ENCODE measurements at places on chromosomes 1 and 21. TPM values are rescaled to one million over a fixed set of nuclear protein-coding genes. Genes with fewer than 3 reads are reported as not detected.

DNA sequence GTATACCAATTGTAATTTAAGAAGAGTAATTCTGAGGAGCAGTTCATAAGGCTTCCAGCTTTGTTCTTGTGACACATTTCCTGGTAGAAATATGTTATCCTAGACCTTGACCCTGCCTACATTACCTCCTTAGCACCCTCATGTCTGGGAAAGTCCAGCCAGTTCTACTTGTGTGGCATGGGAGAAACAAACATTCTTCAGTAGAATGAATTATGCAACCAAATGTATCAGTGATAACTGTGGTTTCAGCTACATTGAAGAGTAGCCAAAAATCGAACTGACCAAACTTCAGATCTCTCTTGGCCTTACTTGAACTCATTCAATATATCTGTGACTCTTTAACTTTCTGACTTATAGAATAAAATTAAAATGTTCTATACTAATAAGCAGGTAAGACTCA, 308.1 kb upstream of the LYPLAL1 start:
- DNase-seq, result no peak

- DNase-seq, result no peak
These were observed 124.7 kb upstream of the C1orf174 start for GRCh38 chr1:4024811-4025210.

Gene TTC39A
- 2.3 TPM for total RNA-seq

GRCh38 chr21:22468893-22469292, 1470.7 kb downstream of the NCAM2 start:
- DNase-seq, result no peak

GRCh38 chr1:94105957-94106529, 14.9 kb downstream of the ABCA4 start:
- DNase-seq, result no peak

DNA sequence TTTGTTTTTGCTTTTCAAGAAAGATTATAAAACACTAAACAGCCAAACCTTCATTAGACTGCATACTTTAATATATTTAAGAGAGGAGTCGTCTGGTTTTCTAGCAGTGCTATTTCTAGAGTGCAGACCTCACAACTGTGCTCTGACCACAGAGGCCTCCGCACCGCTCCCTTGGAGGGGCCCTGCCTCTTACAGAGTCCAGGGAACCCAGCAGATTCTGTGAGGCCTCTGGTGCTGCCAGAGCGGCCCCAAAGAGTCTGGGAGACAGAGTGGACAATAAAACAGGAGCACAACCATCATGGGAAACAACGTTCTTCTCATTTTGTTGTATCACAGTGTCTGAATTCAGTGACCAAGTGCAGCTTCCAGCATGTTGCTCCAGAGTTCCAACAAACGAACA, 5.8 kb downstream of the ATP5PO start:
- DNase-seq, result no peak

Gene ZNF648
- not detected for total RNA-seq

GRCh38 chr1:18641005-18641941, 10.6 kb downstream of the PAX7 start:
- no peak for DNase-seq

- DNase-seq, result no peak
These were observed 41.2 kb downstream of the GJA5 start for GRCh38 chr1:147719029-147719698.

DNA sequence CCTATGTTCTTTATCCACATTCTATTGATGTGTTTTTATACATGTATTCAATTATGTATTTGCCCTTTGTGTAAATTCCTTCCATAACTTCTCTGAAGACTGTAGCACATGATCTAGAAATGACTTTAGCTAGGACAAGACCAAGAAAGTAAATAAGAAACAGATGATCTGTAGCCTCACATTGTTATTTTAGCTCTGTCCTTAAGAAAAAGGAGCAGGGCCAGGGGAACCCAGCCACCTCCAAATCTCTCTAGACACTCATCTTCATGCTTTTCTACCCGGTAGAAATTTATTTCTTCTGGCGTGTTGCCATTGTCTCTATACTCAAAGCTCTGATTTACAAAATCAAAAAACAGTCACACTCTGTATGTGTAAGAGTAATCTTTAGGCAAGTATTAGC, 27.1 kb downstream of the CDC7 start:
- no peak for DNase-seq

Gene TFAP2E
- total RNA-seq, result 0.40 TPM

DNA sequence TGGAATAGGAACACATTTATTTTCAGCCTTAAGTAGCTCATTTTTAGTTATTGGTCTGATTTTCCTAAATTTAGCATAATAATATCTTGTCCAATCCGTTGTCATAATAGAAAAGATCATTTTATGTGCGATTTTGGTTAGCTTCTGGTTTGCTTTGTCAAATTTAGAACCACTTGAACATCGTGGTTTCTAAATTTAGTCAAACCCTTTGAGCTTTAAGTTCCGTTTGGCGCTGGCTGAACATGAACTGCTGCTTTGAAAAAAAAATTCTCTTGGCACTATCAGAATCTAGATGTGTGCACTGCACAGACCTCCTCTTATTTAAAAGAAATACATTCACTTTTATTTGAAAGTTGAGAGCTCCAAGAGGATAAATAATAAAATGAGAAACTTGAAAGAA, 370.6 kb downstream of the PTPRC start:
- DNase-seq, result no peak

Gene KIAA0319L
- 30.2 TPM for total RNA-seq

Gene AKR1A1
- 95.1 TPM for total RNA-seq

Gene RGS16
- total RNA-seq, result 25.1 TPM

DNA sequence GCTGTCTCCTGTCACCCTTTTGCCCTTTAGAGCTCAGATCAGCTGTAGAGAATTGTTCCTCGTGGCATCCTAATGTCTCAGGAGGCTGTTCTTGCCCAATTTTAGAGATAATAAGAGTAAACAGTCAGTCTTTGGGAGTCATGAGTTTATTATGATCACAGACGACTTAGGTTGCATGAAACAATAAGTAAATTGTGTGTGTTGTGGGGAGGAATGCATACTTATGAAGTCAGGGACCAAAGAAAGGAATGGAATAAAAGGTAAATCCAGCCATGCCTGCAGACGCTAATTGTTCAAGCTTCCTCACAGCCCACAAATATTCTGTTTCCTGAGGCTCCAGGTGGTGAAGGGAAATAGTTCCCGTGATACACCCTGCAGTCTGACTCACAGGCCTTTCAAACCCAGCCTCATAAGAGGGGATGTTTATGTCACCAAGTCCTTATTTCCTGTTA, 897 bp downstream of the EPHX4 start:
- DNase-seq, result no peak

GRCh38 chr1:179369751-179370341, 4.1 kb downstream of the AXDND1 start:
- DNase-seq, result peak; percentile 75

DNA sequence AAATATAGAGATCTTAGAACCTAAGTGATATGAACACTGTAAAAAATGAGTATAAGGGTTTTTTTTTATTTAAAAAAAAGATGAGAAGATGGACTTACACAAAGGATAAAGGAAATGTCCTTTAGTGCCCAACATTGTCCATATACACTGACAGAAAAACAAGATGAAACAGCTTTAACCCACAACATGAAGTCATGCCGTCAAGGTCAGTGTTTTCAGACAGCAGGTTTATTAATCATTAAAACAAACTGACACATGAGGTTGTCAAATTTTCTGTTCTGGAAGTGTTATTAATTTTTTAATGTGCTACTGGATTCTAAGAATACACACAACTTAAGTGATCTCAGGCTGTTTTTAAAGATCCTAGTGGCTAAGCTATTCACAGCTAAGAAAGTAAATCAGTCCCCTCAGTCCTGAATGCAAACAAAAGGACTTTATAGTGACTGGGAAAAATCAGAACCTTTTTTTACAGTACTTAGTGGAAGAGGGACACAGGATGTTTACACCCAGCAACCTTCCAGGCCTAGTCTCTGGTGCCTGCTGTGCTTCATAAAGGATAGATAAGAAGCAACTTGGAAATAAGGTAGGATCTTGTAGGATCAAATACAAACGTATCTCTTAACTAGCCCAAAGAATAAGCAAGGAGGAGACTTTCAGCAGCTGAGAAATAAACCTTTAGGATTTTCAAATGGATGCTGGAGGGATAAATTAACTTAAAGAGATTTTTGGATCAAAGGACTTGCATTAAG, 21.9 kb upstream of the PKN2 start:
- no peak for DNase-seq

DNA sequence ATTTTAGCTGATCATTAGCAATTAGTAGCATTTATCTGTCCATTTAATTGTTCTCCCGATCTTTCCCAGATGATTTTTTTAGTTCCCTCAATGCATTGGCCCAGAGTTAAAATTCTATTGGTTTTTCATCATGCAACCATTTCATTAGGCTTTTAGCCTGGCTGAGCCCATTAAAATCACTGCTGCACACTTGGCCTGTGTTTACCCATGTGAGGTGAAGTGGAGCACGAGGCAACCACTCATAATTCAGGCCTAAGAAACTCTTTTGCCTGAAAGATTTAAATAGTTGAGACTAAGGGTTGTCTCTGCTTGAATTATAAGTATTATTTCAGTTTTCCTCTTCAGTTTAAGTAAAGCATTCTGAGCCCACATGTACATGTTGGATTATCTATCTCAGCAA, 889.0 kb upstream of the ADGRL4 start:
- DNase-seq, result no peak

Gene TRAF3IP3
- not detected for total RNA-seq

DNA sequence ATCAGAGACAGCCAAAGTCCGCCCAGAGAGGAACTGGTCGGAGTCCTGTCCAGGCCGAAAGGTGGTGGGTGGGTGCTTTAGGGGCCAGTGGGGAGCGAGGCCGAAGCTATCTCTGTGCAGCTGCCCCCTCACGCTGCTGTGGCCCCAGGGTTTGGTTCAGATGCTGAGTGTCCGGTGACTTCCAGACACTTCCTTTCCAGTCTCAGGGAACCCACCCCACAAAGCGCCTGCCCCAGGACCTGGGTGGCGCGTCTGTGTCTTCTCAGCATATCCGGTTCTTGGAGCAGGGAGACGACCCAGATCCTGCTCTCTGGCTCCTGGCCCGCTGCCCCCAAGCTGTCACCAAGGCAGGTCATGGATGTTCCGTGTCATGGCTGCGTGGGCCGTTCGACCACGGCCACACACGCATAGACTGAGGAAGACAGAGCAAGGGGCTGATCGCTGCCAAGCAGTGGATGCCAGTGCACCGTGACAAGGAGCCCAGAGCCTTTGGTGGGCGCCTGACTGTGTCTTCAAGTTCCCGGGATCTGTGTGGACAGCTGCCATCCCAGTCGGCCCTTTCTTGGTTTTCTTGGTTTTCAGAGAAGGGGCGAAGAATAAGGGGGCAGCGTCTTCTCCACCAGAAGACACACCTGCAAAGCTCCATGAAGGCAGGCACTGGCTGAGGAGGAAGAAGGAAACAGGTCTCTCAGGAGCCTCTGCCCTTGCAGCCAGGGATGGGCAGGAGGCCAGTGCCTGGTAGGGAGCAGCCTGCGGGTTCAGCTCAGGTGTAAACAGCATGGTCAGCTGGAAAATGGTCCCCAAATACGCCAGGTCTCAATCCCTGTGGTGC, 22.9 kb upstream of the COL18A1 start:
- DNase-seq, result no peak

Gene COL8A2
- 0.12 TPM for total RNA-seq

GRCh38 chr1:195773931-195774330, 834.3 kb downstream of the KCNT2 start:
- no peak for DNase-seq

DNA sequence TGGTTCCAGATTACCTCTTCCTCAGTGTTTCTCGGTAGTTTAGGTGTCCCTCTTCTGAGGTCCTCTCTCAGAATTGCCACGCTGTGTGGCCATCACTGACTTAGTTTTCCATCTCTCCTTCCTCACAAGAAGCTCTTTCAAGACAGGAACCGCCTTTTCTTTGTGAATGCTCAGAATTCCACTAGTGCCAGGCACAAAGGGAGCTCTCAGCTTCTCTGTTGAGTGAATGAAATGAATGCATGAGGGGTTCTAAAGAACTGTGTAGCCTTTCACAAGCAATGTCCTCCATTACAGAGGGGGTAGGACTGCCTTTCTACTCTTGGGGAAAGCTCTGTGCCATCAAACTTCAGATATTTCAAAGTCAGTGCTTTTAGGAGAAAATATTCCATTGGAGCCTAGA, 546.8 kb downstream of the RWDD3 start:
- no peak for DNase-seq

- peak; percentile 71 for DNase-seq
These were observed 7.3 kb upstream of the CACNA1S start for GRCh38 chr1:201119206-201120197.

DNA sequence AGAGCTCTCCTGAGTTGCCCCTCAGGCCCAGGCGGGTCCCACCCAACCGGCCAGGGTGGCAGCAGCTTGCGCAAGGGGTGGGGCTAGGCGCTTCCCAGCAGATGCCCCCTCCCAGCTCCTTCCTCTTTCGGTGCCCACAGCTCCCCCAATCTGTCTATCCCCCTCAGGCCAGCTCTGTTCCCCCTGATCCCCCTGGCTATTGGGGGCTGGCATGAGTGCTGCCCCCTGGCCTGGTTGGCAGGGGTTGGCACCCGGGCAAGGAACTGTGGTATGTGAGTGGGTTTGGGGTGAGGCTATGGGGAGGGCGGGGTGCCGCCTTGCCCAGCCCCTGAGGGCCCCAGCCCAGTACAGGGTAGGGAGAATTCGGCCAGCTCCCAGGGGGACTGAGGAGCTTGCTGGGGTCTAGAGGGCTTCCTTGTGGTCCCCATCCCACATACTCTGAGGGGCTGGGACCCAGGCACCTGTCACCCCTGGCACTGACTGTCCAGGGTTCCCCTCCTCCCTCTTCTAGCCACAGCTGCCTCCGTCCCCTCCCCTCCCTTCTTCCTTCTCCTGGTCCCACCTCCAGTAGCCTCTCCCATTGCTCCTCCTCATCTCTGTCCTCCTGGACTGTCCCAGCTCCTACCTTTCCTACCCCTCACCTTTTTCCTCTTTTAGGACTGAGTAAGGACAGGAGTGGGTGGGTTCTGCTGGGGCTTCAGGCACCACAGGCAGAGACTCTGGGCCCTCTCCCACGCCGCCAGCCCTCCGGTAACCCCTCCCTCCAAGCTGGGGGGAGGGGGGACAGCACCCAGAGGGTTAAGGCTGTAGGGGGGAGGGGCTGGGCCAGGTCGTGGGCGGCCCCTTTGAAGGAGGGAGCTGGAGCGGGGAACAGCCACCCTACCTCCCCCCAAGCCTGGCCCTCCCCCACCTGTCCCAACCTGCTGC, 5.7 kb downstream of the ZBTB7B start:
- no peak for DNase-seq

Gene ERICH3
- not detected for total RNA-seq

- no peak for DNase-seq
These were observed 75.6 kb upstream of the KAZN start for GRCh38 chr1:14522926-14523241.

- no peak for DNase-seq
These were observed 113.9 kb downstream of the KCTD3 start for GRCh38 chr1:215681041-215681440.

Gene FAAH
- total RNA-seq, result 0.17 TPM

Gene MMEL1
- total RNA-seq, result 0.25 TPM

Gene LCE1D
- not detected for total RNA-seq

DNA sequence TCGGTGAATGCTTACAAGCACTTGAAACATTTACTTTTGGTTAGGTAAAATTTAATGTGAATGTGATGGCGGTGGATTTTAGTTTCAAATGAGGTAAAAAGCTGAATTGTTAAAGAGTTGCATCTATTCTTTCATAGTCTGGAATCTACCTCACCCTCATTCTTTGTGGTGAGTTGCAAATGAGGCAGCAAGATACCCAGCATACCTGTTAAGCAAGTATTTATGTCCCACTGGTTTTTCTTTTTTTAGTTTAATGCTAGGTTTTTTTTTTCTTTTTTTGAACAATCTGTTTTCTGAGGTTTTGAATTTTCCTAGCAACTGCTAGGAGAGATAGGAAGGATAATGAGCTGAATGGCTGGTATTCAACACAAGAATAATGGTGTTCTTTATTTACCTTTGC, 127.9 kb upstream of the CACYBP start:
- DNase-seq, result no peak

Gene KDF1
- not detected for total RNA-seq

Gene FCMR
- total RNA-seq, result not detected

Gene RUNX3
- not detected for total RNA-seq

Gene RGS1
- not detected for total RNA-seq
